Jurkat, Clone E6-1 (cell line): ENCODE measurements at places on chromosomes 6 and 20.
A peak's percentile ranks its signal among the peaks of the same experiment; 100 is the strongest.

- no peak for DNase-seq
These were observed 39.8 kb upstream of the CDH22 start for GRCh38 chr20:46347841-46348803.

GRCh38 chr20:46607191-46607848, 43.9 kb downstream of the SLC13A3 start:
- no peak for DNase-seq

GRCh38 chr20:23302386-23302785, 48.2 kb upstream of the NXT1 start:
- DNase-seq: peak; percentile 86

- DNase-seq: no peak
These were observed 4.6 kb downstream of the PGM3 start for GRCh38 chr6:83188501-83188900.

GRCh38 chr6:143223895-143224294, 163.2 kb downstream of the AIG1 start:
- DNase-seq: no peak

GRCh38 chr6:3359101-3359752, 97.6 kb downstream of the SLC22A23 start:
- DNase-seq: no peak

DNA sequence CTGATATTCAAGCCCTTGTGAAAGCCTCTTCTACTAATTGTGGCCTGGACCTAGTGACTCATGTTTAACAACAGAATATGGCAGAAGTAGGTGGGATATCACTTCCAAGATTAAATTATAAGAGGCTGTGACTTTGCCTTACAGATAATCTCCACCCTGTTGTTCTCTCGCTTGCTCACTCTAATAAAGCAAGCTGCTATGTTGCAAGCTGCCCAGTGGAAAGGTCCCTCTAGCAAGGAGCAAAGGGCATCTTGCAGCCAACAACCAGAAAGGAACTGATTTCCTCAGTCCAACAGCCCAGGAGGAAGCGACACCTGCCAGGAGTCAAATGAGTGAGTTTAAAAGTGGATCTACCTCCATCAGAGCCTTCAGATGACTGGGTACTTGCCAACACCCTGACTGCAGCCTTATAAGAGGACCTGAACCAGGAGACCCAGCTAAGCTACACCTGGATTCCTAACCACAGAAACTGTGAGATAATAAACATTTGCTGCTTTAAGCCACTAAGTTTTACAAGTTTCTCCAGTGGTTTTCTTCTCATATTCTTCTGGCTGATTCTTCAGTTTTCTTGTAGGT, 112.6 kb downstream of the FRK start:
- DNase-seq: no peak
